ENCODE measurements at places on chromosomes 4 and X. TPM values are rescaled to one million over a fixed set of nuclear protein-coding genes. Genes with fewer than 3 reads are reported as not detected.

DNA sequence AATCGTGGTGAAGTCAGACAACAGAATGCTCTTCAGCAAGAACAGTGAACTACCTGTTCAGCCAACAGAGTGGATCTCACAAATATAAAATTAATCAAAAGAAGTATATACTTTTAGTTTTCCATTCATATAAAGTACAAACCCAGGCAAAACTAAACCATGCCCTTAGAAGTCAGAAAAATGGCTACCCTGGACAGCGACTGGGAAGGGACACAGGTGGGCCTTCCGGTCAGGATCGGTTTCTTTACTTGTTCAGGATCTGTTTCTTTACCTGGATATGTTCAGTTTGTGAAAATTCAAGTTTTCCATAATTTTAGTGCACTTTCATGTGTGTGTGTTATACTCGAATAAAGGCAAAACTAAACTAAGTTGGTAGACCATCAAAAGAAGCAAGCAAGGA, 12.4 kb upstream of the GPR173 start:
- DNase-seq, result no peak

The MAGEB2 gene
- total RNA-seq, result not detected

The PAK3 gene
- total RNA-seq, result 0.44 TPM

The BGN gene
- not detected for total RNA-seq

GRCh38 chr4:113397114-113397701, 347.8 kb downstream of the ANK2 start:
- DNase-seq, result no peak

GRCh38 chr4:139728840-139729239, 63.2 kb downstream of the MGST2 start:
- no peak for DNase-seq

DNA sequence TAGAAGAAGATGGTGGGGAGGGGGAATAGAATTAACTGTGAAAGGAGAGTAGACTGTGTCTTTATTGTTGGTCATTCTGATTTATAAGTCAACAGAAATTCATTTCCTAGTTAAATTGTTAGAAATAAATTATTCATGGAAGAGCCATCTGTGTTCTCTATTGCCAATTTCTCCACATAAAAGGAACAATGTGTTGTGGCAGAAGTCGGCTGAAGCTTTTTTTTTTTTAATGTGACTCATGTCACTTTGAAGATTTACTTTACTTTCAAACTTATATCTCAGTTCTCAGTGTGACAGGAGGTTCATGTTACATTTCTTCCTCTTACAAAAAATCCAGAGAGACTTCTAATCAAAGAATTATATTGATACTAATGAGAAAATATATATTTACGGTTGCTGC, 60.5 kb downstream of the CPE start:
- no peak for DNase-seq

- no peak for DNase-seq
Observed at GRCh38 chr4:184907216-184907615, 81.4 kb upstream of the ACSL1 start.

The MTMR8 gene
- total RNA-seq, result 4.6 TPM

DNA sequence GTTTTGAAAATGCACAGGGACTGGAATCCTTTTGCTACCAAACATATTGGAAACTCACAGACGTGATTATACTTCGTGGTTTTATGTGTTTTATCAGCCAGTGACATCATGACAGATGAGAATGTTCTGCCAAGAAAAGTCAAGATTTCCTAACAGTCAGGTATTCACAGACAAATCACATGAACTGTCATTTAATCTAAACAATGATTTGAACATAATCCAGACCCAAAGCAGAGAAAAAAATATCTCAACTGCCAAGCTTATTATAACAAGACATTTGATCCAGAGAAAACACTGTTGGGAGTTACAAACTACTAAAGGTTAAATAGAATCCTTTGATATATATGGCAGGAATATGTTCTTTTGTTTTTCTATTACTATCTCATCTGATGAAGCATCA, 635.9 kb upstream of the FRG1 start:
- DNase-seq, result no peak

The CT45A1 gene
- total RNA-seq, result not detected

DNA sequence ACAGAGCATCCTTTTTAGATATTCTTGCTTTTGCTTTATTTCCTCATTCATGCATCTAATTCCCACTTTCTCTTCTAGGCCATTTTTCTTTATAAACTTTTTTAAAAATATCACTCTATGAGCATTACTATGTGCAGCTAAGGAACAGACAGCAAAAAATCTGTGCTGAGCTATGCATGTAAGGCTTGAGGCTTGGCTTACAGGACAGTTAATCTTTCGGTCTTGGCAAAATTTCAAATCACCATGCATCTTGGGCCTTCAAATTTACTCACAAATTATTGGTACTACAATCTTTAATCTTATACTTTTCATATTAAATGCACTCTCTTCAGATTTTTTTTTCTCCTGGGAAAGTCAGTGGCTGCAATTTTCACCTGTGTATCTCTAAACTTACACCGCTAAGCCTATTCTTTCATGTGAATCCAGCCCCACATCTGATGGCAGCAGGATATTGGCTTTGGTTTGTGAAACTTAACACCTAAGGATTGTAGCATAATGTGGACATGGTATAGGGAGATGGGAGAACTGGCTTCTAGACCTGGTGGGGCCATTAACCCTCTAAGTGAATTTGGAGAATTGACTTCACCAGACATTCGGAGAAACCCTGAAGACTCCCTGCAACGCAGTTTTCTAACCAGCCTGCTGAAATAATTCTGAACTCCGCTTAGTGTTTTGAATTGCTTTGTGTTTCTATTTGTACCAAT, 278.3 kb downstream of the SPRY1 start:
- DNase-seq, result no peak

The NPY1R gene
- not detected for total RNA-seq

DNA sequence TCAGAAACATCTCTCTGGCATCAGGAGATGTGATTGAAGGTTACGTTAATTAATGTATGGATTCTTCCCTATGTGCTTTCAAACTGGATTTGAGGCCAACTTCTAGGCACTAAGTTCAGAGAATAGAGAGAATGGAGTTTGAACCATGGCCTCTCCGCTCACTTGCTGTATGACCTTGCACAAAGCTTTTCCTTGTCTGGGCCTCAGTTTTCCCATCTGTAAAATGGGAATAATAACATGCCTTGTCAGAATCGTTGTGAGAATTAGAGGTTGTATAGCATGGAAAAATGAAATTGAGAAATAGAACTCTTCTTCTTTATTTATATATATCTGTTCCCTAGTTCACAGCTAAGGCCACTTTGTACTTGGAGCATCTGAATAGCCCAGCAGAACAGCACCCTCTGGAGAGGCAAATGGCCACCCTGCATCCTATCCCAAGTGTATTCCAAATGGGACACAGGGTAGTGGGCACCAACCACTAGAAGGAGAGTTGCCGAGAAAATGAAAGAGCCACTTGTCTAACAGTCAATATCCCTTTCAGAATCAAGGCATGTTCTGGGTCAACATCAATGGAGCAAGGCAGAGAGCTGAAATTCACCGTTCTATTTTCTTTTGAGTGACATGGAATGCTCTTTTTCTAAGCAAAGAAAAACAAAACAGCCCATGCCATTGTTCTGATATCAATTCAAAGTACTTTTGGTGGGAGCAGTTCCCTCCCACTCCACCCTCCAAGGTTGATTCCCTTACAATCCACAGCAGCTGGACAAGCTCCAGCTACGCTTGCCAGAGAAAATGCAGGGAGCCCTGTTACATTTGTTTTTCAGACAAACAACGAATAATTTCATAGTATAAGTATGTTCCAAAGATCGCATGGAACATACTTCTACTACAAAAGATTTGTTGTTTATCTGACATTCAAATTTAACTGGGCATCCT, 23.3 kb upstream of the MTM1 start:
- DNase-seq, result no peak

DNA sequence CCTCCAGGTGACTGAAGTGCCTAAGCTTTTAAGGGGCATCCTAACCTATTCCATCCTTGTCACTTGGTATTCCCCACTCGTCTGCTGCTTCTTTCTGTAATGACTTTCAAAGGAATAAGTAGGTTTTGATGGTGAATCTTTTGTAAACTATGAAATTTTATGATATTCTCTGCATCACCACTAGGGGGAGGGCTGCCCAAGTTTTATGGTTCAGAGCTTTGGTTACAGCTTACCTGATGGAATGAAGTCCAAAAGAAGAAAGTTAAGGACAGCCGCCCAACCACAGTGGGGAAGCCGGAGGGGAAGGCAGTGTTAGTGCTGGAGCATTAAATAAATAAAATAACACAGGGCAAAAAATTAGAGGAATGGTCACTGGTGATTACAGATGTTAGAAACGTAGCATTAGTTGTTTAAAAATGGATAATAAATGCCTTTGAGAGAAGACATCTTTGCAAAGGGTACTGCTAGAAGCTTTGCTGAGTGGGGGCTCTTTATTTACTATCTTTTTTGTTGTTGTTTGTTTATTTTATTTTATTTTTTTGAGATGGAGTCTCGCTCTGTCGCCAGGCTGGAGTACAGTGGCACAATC, 204.9 kb downstream of the GBA3 start:
- DNase-seq, result no peak

- no peak for DNase-seq
Observed at GRCh38 chr4:140090215-140090731, 63.7 kb downstream of the MAML3 start.

- DNase-seq, result no peak
Observed at GRCh38 chr4:53986062-53986461, 78.3 kb downstream of the CHIC2 start.

DNA sequence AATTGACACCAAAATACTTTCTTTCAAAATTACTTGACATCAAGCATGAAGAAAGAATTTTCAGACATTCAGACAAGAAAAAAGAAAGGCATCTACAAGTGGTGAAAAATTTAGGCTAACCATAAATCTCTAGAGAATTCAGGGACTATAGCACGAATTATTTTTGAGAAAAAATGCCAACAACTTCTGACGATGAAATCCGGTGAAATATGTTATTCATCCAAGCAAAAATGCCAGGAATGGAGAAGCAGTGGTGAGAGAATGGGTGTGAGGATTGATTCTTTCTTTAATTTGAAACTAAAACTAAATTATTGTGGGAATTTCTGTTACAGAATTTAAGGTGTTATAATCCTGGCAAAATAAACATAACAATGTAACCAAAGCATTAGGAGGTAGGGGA, 69.4 kb upstream of the SORBS2 start:
- DNase-seq, result no peak

The SHROOM3 gene
- total RNA-seq, result not detected

The FAM53A gene
- total RNA-seq, result 0.97 TPM

The SAP30 gene
- total RNA-seq, result 16.4 TPM

DNA sequence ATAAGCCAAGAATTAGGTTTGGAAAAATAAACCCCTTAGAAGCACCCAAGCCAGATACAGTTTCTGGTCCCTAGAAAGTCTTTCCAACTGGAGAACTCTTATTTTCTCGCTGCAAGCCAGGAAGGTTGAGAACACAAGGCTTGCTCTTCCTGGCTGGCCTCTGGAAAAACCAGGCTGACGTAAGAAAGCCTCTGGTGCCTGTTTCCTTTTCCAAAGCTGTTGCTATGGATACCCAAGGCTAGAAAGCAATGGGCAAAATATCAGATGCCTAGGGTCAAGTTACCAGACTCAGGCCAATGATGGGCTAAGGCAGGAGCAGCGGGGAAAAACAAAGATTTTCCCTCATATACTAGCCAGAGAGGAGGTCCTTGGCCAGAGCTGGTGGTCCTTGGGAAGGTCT, 281.6 kb downstream of the KLHL13 start:
- DNase-seq, result no peak

DNA sequence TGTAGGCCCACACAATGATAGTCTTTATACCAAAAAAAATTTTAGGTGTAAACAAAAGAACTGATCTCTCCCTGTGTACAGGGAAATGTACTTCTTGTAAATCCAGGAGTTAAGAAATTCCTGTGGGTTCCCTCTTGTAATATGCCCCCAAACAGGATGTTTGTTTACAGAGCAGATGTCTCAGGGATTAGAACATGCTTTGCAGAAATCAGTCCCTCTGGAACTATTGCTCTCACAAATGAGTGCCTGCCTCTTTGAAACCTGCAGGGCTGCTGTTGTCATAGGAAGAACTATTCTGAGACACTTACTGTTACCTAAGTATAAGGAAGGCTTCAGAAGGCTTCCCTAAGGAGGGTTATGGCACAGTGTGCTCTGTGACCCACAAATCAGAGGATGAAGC, 35.6 kb downstream of the PAK3 start:
- no peak for DNase-seq

The HTR2C gene
- total RNA-seq, result not detected

DNA sequence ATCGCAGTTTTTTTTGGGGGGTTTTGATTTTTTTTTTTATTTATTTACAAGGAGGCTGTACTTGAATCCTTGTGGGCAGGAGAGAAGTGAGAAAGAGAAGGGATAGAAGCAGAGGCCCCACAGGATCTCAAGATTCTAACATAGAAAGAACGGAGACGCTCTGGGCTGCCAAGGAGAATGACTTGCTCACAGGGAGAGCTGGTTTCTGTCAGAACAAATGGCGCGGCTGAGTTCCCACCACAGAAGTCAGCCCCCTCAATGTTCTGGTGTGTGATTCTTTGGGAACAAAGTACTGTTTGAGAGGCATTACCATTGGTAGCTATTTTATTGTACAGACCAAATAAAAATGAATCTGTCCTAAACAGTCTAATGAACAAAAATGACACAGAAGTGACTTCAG, 80.6 kb downstream of the ATXN3L start:
- no peak for DNase-seq

DNA sequence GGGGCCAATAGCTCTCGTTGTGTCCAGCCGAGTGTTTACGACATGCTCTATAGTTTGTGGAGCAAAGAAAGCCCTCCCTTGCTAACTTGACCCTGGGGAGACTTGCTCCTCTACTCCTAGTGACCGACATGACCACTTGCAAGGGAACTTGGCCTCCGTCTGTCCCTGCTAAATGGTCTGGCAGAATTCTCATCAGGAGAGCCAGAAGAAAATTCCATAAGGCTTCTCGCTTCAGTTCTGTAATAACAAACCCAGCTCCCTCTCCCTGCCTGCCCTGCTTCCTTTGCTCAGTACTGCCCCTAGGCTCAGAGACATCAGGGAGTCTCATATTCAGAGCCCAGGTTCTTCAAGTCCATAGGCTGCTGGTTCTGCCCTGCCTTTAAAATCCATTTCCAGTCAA, 13.0 kb downstream of the DOCK11 start:
- DNase-seq, result no peak

GRCh38 chrX:4588893-4589292, 875.4 kb upstream of the PRKX start:
- DNase-seq, result no peak

DNA sequence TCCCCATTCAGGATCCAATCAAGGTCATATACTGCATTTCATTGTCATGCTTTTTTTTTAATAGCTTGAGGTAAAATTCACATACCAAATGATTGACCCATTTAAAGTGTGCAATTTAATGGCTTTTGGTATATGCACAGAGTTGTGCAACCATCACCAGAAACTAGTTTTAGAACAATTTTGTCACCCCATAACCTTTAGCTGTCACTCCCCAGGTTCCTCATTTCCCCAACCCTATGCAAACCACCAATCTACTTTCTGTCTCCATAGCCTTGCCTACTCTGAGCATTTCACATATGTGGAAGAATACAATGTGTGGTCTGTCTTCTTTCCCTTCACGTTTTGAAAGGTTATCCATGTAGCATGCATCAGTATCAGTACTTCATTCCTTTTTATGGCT, 1.4 kb upstream of the SMAD1 start:
- no peak for DNase-seq

The NDNF gene
- 0.11 TPM for total RNA-seq
